ENCODE measurements at places on chromosomes 12 and 14.
A peak's percentile ranks its signal among the peaks of the same experiment; 100 is the strongest.

DNA sequence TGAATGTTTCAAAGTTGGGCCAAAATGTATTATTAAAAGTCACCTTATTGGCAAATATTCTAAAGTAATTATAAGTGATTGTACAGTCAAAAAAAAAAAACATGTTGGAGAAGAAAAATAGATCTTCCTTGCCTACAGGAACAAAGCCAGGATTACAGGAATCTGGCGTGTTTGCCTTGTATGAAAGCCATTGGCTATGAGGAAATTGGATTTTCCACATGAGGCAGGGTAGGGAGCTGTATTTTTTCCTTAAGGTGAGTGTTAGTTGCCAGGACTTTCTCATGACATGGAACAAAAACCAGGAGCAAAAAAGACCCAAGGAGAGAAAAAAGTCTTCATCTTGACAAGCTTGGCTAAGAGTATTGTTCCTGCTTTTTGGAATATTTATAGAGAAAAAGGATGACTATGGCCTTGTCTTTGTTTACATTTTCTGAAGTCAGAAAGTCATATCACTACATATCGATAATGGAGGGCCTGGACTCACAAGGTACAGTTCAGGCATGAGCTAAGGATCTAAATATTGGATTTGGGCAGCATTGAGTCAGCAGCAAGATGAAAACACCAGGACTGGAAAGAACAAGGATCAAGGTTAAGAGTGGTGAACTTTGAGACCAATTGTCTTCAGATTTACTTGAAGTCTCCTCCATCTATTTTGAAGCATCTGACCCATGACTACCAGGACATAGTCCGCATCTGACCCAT is 68.4 kb upstream of the FLRT2 start:
- no peak for DNase-seq

DNA sequence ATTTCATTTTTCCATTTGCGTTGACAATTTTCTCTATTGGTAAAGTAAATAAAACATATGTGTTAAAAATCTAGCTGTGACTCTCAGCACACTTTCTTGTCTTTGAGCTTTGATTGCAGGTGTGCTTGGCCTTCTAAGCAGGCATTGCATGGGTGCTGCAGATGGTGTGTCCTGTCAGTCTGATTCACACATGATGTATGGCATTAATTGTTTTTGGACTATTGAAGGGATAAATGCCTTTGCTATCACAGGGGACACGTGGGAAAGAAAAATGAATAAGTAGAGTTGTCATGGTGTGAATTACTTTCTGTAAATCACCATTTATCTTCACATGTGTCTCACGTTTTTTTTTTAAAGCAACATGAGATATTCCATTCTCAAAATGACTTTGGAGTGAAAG is 211.3 kb upstream of the NAV3 start:
- no peak for DNase-seq

- DNase-seq, result no peak
Measured at GRCh38 chr12:15863984-15864383, 18.2 kb upstream of the STRAP start.

DNA sequence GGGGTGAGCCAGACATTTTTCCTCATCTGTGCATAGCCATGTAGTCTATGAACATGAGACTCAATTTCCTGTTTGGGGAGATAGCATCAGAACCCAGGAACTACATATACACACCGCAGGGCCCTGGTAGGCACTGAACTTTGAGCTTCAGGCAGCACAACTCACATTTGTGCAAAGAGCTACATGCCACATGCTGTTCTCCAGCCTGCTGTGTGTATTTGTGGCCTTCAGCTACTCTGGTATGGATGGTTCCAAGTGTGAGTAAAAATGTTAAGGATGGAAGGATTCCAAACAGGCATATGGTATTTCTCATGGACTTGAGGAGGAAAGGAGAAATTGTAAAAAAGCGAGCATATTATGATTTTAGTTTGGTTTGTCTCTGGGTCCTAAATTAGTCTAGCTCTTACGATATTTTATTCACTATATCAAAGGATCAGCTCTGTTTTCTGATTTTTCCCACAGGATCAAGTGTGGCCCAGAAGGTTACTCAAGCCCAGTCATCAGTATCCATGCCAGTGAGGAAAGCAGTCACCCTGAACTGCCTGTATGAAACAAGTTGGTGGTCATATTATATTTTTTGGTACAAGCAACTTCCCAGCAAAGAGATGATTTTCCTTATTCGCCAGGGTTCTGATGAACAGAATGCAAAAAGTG is 422.4 kb upstream of the OR4E1 start:
- no peak for DNase-seq

DNA sequence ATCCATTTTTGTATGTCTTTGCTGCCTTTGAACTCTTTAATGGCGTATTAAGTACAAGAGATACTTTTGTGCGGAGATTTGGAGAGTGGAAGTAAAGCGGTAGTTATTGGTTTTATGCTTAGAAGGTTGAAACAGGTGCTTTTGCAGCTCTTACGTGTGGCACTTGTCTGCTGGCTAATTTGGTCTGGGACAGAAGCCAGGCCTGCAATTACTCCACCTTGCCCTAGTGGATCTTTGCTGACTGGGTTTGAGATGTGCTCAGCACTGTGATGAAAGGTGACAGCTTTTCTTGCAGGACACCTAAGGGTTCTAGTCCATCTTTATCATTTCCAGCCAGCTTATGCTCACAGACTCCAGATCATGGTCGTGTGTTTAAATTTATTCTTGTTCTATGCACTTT is 252.5 kb downstream of the RPL10L start:
- DNase-seq, result no peak

- peak; percentile 57 for DNase-seq
Measured at GRCh38 chr14:58501214-58501816, 73.8 kb downstream of the KIAA0586 start.

DNA sequence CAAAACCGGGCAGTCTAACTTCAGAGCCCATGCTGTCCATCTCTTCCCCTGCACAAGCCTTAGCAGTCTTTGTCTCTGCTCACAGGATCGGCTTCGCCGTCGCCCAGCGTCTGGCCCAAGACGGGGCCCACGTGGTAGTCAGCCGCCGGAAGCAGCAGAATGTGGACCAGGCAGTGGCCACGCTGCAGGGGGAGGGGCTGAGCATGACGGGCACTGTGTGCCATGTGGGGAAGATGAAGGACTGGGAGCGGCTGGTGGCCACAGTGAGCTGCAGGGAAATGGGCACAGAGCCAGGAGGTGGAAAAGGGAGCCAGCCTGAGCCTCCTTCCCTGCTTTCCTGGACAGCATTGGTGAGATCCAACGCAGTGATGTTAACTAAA is 14.2 kb upstream of the CARMIL3 start:
- no peak for DNase-seq

- DNase-seq, result no peak
Measured at GRCh38 chr12:75481774-75482173, 1.2 kb downstream of the GLIPR1 start.

- no peak for DNase-seq
Measured at GRCh38 chr12:92546635-92547348, 156.0 kb upstream of the PLEKHG7 start.

- peak; percentile 3 for DNase-seq
Measured at GRCh38 chr12:88334271-88334670, 192.2 kb downstream of the TMTC3 start.

DNA sequence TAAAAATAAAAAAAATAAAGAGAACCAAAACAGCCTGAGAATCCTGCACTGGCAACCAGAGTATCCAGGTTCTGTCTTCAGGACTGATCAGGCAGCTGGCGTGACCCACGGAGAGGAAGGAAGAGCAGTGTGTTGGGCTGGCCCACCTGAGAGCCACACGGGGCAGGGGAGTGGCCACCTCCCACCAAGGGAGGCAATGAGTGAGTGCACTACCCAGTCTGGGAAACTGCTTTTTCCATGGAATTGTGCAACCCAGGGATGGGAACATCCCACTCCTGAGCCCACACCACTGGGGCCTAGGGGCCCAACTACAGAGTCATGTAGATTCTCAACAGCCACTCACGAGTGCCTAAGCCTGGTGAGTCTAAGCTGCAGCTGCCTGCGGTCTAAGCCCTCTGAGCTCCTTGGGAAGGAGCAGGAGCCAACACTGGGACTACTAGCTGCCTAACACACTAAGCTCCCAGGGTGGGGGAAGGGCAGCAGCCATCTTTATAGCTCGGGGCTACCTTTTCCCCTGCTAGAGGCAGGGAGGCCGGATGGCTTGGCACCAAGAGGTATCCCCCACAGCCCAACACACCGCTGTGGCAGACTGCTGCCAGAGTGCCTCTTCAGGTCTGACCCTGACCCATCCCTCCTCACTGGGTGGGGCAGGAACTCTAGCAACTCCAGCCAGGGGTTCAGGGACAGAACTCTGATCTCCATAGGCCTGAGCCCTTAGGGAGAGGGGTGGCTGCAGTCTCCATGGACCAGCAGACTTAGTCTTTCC is 610.9 kb downstream of the RERGL start:
- no peak for DNase-seq

DNA sequence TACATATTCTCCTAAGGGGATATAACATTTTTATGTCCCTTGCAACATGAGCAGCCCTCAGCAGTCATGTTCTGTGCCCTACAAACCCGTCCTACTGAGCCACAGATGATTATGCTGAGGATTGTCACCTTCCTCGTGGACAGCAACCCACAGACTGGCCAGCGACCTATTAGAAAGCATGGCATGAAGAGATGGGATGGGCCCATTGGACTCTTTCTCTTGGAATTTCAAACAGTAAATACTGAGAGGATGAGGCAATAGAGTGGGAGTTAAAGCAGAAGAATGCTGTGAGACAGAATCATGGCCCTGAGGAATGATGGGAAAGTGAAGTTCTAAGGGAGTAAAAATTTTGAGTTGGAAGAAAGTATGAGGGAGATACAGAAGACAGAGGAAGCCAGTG is 149.9 kb upstream of the BTG1 start:
- no peak for DNase-seq

GRCh38 chr12:127542391-127542790 is 724.6 kb upstream of the TMEM132C start:
- no peak for DNase-seq

- no peak for DNase-seq
Measured at GRCh38 chr12:50572760-50573159, 68.0 kb downstream of the DIP2B start.

GRCh38 chr12:92028441-92028709 is 117.3 kb downstream of the BTG1 start:
- no peak for DNase-seq

DNA sequence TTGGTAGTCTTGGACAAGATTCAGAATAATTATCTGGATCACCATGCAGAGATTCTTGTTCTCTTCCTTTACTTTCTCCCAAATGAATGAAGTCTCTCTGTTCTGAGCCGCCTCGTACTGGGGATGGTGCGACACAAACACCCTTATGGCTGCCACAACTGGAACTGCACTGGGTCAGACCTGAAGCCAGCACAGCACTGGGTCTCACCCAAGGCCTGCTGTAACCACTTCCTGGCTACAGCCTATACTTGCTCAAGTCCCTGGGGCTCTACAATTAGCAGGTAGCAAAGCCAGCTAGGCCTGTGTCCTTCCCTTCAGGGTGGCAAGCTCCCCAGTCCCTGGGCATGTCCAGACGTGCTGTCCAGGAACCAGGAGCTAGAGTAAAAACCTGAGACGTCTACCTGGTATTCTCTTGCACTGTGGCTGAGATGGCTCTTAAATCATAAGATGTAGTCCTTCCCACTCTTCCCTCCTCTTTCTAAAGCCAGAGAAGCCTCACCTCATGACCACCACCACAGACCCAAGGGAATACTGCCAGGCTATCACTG is 27.6 kb downstream of the IFNG start:
- no peak for DNase-seq

DNA sequence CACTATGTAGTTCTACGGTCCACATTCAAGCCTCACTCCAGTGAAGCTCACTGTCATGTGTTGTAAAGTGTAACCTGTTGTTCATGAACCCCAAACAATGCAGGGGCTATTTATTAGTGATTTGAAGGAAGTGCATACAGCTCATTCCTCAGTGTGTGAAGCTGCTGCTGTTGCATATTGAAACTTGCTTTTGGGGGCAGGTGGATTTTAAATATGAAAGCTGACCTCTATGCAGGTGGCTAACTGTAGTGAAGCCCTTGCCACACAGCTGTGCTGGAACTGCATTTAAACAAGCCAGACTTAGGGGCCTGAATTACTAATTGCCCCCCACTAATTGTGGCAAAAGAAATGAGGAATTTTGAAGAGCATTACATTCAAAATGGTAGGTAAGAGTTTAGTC is 226.3 kb downstream of the ATP23 start:
- DNase-seq, result no peak

- DNase-seq, result no peak
Measured at GRCh38 chr12:52013626-52014310, 7.0 kb downstream of the TAMALIN start.

DNA sequence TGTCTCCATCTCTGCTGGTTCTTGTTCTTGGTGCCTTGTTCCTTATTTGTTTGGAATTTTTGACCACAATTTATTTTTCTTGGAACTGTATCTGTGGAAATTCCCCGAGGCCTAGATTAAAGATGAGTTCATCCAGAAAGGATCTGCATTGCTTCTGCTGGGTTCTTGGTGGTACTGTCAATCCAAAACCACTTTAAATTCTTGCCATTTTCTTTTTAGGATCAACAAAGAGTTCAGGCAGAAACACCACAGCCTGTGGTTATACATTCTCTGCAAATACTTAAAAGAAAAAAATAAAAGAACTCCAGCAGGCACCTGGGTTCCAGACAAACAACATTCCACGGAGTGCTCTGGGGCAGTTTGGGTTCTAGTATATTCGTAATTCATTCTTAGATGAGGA is 6.0 kb upstream of the VAMP1 start:
- no peak for DNase-seq

DNA sequence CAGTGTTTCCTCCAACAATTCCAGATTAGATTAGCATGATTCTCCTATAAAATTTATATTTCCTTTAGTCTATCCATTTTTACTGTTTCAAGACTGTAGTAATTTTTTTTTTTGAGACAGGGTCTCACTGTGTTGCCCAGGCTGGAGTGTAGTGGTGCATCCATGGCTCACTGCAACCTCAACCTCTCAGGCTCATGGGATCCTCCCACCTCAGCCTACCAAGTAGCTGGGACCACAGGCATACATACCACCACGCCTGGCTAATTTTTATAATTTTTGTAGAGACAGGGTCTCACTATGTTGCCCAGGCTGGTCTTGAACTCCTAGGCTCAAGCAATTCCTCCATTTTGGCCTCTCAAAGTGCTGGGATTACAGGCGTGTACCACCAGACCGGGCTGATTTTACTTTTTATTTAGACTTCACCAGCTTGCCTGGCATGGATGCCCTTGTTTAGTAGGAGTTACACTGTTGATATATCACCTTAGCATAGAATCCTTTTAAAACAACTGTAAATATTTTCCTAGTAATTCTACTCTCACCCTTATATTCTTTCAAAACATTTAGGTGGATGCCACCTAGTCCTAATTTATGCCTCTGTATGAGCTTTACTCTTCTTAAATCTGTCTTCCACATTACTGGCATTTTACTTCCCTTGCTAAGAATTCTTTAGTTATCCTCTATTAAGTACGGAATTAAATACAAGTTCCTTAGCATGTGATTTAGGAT is 55.8 kb upstream of the LIMA1 start:
- DNase-seq, result no peak
